ENCODE measurements at places on chromosomes 2 and 18.

DNA sequence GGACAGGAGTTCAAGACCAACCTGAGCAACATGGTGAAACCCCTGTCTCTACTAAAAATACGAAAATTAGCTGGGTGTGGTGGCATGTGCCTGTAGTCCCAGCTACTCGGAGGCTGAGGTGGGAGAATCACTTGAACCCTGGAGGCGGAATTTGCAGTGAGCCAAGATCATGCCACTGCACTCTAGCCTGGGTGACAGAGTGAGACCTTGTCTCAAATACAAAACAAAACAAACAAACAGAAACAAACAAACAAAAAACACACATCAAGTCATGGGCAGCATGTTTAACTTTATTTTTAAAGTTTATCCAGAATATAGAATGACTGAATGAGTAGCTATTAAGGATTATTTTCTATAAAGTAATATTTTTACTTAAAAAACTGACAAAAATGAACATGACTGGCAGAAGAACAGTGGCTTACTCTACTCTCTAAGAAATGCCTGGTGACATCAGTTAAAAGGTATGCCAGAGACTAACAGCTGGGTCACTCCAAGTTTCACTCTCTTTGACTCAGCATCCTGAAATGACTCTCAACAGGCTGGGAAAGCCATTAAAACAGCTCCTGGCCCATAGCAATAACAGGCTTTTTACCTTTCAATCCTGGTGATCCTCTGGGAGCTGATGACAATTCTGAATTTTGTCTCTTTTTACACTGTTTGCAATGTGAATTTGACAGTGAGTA, 281.6 kb upstream of the STON1 start:
- no peak for DNase-seq

DNA sequence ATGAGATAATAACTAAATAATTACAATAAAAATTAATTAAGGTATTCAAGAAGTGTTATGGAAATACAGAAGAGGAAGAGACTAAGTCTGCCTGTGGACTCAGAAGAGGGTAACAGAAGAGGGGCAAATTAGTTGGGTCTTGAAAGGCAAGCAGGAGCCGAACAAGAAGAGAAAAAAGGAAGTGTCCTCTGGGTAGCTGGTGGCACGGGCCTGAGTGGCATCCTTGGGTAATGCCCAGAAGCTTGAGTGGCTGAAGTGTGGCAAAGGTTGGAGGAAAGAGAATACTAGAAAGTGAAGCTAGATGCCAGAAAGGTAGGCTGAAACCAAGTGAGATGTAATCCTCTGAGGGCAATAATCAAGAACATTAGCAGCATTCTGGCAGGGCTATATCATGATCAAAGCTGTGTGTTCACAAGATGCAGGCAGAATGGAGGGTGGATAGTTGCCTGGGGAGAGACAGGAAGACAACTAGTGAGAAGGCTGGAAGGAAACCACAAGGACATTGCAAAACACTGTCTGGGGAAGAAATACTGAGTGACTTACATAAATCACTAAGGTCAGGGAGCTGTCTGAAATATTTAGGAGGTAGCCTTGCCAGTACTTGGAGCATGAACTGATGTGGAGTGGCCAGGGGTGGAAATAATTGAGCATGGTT, 16.2 kb downstream of the DOCK10 start:
- DNase-seq, result no peak

- DNase-seq, result no peak
These were observed 37.8 kb downstream of the SH3RF3 start for GRCh38 chr2:109166811-109167210.

- no peak for DNase-seq
These were observed 7.5 kb downstream of the LPIN2 start for GRCh38 chr18:3005462-3005861.

DNA sequence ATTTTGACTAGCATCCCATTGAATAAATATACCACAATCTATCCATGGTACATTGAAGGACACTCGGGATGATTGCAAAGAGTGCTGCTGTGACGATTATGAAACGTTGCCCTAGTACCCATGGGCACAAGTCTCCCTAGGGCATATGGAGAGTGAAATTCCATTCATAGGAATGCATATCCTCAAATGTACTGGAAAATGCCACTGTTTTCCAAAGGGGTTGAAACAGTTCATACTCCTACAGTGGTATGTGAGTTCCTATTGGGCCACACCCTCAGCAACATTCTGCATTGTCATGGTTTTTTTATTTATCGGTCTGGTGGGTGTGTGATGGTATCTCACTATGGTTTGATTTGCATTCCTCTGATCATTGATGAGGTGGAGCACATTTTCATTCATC, 130.6 kb downstream of the TWIST2 start:
- DNase-seq, result no peak

All from SHP77 (cell line).